ENCODE measurements at places on chromosomes 13 and 19.

GRCh38 chr13:44566601-44567000 lies 9.5 kb downstream of the TSC22D1 start:
- DNase-seq: no peak

GRCh38 chr19:7428651-7429113 lies 60.2 kb downstream of the PEX11G start:
- no peak for DNase-seq

GRCh38 chr19:8038815-8039214 lies 13.7 kb upstream of the CCL25 start:
- no peak for DNase-seq

GRCh38 chr13:106919638-106920037 lies 351.7 kb upstream of the ARGLU1 start:
- no peak for DNase-seq

DNA sequence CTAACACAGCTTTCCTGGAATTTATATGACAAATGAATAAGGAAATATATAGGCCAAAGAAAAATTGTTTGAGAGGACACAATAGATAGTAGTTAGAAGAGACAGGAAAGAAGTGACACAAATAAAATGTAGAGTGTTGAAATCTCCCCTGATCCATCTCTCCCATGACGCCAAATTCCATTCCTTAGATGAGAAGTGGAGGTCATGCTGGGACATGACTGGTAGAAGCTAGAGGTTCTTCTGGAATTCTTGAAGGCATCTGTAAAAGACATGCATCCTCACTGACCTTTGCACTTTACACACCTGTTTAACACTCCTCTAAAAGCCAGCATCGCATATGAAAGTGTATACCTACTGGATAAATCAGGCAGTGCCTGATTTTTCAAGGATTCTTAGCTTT lies 67.8 kb downstream of the DGKH start:
- no peak for DNase-seq

GRCh38 chr19:2814426-2814825 lies 5.2 kb upstream of the ZNF554 start:
- DNase-seq: no peak

DNA sequence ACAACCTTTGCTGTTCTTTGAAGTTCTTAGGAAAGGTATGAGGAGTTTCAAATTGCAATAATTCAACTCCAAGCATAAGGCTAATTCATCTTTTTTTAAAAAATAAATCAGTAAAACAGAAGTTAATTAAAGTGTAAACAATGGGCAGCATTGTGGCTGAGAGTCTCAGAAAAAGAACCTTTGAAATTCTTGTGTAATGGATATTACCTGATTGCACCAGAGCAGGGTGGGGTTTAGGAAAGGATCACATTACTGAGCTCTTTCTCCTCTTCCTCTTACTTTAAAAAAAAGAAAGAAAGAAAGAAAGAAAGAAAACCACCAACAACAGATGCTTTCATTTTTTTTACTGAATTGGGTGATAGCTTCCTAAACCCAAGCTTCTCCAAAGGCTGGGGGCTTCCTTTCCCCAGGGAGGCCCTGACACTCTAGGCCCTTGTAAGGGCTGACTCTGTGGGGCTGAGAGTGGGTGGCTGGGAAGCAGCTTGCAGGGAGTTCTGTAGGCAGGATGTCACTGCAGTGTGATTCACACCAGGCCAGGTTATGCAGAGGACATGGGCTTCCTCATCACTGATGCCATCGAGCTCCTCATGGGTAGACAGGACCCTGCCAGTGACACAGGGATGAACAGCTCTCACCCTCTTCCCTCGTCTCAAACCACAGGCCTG lies 564.5 kb downstream of the FGF9 start:
- DNase-seq: peak; percentile 47

DNA sequence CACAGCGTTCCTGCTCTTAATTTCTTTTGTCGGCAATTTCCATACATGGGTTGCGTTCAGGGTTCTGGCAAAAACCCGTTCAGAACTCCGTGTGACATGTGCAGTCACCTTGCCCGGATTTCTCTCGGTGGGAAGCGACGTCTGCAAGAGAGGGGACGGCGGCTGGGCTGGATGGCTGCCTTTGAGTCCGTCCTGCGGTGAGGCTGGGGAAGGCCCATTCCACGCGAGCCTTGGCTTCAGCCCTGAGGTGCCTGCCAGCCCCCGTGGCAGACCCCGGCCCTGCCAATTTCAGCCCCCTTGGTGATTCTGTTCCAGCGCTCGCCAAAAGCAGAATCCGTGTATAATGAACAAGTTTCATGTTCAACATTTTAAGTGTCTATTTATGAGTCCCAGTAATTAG lies 72.6 kb upstream of the TSHZ3 start:
- no peak for DNase-seq

DNA sequence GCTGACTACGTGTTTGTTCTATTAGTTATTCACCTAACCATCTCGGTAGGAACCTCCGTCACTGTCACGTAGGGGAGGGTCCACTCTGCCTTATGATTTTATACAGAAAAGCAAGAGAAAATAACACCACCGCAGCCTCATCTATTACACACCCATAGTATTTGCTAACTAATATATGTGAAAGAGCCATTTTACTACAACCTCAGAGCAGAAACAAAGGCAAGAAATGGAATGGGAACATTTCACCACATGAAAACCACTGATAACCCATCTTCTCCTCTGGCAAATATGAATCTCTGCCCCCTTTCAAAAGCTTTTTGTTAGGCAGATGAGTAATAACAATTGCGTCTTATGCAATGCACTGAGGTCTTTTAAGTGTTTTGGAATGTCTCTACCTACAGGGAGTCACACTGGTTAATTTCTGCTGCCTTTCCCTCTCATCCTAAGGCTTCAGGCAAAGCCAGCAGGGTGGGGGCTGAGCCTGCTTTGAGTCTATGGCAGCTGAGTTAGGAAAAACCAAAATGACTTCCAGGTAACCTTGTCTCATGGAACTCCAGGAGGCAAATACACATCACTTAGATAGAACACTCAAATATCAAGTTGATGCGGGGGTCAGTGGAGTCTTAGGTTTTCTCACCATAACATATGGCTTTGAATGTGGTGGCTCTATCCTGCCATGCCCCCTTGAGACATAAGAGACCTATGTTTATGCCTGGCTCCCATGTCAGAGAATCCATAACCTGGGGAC lies 15.0 kb downstream of the TSHZ3 start:
- DNase-seq: no peak

- peak; percentile 28 for DNase-seq
Measured at GRCh38 chr13:113413898-113414282, 39.4 kb downstream of the ADPRHL1 start.

DNA sequence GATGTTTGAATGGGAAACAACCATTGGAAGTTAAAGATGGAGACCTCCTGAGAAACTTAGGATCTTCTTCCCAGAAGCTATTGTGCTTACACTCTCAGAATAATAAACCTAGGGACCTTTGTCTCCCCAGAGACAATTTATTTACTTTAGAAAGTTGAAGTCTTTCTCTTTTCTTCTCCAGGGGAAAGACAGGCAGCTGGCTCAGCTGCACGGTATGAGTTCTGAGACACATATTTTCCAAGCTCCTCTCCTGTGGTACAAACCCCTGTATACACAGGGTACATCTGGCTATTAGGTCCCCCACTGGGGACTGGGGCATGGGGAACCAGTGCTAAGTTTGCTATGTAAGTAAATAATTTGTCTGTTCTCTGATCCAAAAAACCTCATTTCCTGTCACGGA lies 67.5 kb upstream of the POSTN start:
- DNase-seq: no peak

GRCh38 chr19:47729799-47730520 lies 15.4 kb upstream of the NOP53 start:
- no peak for DNase-seq

DNA sequence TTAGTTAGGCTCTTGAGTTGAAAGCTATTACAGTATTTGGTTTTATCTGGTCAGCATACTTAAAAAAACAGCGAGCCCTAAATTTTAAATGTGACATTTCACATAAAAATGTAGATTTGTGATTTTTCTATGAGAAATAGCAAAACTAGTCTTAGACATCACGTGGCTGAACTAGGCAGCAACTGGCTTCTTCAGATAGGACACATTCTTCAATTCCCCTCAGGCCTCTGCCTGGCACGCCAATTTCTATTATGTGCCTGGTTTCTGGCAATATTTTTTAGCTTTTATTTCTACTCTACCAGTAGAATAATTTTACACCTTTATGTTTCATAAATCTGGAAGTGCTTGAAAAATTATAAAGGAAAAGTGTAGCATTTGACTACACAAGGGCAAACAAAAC lies 433.7 kb downstream of the DIAPH3 start:
- DNase-seq: no peak

- peak; percentile 50 for DNase-seq
Measured at GRCh38 chr13:99472122-99472440, 29.2 kb upstream of the TM9SF2 start.

GRCh38 chr13:59651479-59651878 lies 512.2 kb downstream of the DIAPH3 start:
- no peak for DNase-seq

DNA sequence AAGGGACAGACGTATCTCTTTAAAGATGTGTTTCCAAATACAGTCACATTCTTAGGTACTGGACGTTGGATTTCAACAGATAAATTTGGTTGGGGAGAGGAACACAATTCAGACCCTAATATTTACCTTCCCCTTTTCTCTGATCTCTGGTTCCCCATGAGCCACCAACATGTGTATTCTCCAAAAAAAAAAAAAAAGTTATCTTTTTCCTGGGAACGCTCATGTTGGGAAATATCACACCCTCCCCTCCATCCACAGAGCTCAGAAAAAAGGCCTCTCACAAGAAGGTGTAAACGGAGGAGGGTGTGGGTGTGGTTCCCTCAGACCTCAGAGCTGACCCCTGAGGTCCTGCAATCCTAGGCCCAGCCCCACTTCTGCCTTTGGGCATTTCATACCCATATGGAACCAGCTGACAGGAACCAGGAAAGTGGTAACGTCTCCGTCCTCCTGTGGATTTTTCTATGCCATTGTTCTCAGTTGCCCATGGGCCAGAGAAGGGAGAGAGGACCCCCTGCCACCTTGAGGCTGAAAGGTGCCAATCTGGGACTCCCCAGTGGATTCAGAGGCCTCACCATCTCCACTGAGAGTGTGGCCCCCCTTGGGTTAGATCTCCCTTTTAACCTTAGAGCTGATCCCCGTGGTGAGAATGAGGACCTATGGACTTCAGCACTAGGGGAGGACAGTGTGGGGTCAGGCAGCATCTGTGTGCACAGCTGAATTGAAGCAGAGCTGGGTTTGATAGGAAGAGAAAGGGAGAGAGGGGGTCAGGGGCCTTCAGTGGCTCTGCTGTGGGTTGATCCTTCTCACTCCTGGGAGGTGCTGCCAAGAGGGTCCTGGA lies 8.4 kb upstream of the SIGLEC12 start:
- peak; percentile 48 for DNase-seq

DNA sequence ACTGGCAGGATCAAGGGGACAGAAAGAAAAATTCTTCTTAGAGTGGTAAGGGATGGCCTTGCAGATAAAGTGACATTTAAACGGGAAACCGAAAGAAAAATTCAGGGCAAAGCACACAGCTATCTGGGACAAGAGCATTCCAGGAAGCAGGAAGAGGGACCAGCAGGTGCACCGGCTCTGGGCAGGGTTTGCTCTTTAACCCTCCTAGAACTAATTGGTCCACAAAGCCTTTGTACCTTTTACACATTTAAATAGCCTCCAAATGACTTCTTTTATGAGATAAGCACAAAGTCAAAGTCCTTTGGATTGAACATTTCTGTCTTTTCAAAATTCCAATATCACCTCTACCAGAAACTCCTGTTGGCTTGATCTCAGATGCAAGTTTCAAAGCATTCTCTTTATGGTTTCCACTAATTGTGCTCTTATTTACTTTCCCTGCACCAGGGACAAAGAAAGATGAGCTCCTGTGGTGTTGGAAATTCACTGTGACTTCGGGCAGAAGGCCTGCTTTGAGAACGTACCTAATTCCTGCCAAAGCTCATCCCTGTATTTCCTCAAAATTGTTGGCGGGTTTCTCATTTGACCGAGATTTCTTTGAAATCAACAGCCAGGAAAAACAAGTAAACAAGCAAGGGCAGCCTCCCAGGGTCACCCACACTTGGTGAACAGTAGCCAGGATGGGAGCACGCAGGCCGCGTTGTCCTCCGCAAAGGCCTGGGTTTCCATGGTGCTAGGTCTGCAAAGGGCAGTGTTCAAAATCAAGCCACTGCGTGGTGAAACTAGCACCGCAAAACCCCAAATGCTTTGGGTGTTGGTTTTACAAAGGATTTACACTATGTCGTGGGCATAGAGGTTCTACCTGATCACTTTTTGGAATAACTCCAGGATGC lies 98.6 kb downstream of the IRS2 start:
- no peak for DNase-seq

GRCh38 chr19:1760020-1760419 lies 6.7 kb downstream of the ONECUT3 start:
- DNase-seq: no peak

Measured in inflammatory macrophage (primary cell).